Left ventricle myocardium inferior (tissue), 1 donor: ENCODE measurements at places on chromosomes 4 and X.
A peak's percentile ranks its signal among the peaks of the same experiment; 100 is the strongest.

GRCh38 chr4:3316146-3316545 lies 23.3 kb downstream of the RGS12 start:
- DNase-seq: no peak

DNA sequence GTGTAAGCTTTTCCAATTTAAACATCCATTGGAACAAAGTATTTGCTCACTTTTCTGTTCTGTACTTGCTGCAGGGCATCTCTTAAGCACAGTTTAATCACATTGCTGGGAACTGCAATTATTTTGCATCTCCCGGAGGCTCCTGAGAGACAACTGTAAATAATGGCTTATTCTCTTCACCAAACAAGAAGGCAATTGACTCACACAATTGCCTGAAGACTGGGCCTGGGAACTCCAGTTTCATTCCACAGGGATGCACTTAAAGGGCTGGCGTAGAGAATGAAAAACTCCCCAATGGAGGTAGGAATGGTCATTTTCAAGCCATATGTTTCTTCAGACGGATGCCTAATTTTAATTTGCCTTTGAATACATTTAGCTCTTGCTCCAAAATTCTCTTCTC lies 29.5 kb downstream of the TFDP3 start:
- no peak for DNase-seq

DNA sequence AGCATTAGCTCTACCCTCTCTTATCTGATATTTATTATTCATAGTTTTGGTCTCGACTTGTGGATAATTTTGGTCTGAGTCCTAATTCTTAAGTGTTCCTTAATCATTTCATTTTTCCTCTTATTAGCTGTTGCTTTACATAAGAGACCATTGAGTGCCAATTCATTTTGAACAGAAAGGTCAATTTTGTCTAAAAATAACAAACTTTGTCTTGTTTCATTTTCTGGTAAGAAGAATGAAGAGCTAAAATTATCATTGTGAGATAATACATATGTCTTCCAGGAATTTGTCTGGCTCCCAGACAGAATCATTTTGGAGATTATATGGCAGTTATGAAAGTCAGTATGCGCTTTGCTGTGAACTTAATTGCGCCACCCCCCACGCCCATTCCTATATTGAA lies 1471.8 kb downstream of the PCDH7 start:
- no peak for DNase-seq

DNA sequence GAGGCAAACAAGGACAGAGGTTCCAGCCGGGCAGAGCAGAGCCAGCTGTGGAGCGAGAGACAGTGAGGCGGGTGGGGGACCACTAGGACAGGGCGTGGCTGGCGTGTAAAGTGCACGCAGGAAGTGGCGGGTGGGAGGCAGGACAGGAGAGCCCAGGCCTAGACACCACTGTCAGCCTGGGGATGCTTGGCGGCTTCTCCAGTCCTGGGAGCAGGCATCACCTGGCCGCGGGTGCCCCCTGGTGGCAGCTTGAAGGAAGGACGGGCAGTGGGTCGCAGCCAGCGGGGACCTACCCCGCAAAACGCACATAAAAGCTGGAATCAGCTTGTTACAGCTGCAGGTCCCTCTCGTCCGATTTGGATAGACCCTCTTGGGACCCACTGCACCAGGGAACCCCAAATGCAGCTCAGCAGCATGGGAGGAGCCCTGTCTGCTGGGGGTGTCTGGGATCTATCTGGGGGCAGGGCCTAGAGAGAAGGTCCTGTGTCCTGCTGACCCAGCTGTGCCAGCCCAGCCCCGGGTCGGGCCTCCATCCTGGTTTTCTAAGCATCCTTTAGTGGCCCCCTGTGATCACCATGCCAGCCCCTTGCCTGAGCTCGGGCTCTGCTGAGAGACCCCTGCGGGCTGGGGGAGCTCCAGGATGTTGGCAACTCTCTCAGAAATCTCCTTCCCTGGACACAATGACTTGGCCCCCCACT lies 57.7 kb downstream of the WFS1 start:
- DNase-seq: peak; percentile 80

GRCh38 chr4:13298655-13299054 lies 185.5 kb downstream of the RAB28 start:
- no peak for DNase-seq

DNA sequence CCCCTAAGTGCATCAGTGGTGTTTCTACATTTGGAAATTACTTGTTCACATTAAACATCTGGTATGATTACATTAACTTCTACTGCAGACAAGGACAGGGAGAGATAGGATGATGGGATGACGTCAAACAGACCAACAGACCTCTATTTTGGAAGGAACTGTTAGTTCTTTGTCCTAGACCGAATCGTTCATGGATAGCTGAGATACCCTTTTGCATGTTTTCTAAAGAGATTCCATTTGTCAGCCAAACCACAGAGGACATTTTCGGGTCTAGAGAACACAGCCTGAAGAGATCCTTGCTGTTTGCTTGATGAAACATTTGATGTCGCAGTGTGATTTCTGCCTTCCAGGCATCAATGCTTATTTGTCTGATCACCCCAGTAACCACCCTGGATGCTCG lies 27.7 kb downstream of the CHST7 start:
- DNase-seq: no peak

GRCh38 chrX:25527156-25527555 lies 511.4 kb upstream of the ARX start:
- DNase-seq: no peak

- no peak for DNase-seq
Observed at GRCh38 chr4:81049907-81050306, 19.4 kb downstream of the BMP3 start.

DNA sequence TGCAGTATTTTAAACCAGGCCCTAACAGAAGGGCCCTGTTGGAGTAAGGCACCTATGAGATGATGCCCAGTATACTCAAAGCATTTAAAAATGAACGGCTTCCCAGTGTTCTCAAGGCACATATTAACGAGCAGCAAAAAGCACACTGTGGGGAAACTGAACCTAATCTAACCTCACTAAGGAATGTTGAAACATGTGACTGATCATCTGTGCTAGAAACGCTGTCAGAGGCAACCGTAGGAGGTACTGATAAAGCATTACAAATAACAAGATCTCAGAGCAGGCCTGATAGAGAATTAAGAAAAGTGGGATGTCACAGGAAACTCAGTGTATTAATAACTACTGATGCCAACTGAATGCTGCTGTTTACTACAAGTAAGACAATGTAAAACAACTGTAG lies 24.0 kb downstream of the ASB9 start:
- DNase-seq: no peak
